ENCODE measurements at places on chromosomes 1 and 21.

GRCh38 chr21:38809198-38809878, 3.6 kb downstream of the ETS2 start:
- DNase-seq, result no peak

GRCh38 chr1:110561596-110561995, 42.6 kb upstream of the KCNA10 start:
- no peak for DNase-seq

GRCh38 chr21:43835050-43835449, 30.0 kb upstream of the AGPAT3 start:
- DNase-seq, result no peak

- DNase-seq, result no peak
Measured at GRCh38 chr1:1883092-1883873, 7.6 kb downstream of the GNB1 start.

DNA sequence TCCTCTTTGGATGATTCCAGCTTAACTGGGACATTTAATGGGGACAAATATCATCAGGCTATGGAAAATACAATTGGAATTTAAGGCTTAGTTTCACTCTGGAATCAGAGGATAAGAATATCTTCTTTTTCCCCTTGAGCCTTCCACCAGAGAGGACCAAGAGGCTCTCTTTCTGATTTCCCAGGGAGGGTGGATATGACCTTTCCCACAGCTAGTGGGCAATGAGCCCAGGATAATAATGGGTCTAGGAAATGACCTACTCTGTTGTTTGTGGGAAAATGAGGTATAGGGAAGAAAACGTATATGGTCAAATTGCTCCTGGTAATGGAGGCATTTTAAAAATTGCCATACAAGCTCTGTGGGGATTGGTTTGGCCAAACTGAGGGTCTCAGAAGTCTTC, 1.9 kb downstream of the OR6Y1 start:
- no peak for DNase-seq

- DNase-seq, result no peak
Measured at GRCh38 chr1:26084091-26084561, 16.7 kb upstream of the TRIM63 start.
